ENCODE measurements at places on chromosomes 6 and 20.

DNA sequence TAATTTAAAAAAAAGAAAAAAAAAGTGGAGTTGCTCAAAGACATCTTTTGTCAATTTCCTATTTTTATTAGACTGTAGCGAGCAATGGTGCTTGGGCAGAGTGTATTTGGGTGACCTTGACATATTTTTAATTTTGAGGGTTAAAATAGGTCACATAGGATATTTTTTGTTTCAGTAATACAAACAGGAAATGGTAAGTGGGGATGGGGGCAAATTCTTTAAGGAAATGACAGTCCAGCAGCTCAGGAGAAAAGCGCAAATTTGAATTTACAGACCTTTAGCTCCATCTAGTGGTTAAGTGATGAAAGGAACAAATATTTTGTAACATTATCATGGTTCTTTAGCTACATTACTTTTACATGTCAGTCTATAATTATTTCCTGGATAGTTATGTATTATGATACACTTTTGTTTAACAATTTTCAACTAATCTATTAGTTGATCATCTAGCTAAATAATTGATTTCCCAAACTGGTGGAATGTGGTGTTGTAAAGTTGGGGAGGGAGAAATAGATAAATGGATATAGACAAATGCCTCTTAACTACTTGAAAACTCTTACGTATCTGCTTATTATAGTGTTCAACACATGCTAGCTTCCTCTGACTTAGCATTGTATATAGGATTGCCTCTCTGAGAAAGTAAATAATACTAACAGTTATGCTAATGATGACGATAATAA, 10.0 kb downstream of the CITED2 start:
- DNase-seq = peak; percentile 39

- no peak for DNase-seq
Observed at GRCh38 chr6:51768087-51768486, 319.3 kb downstream of the PKHD1 start.

- DNase-seq = no peak
Observed at GRCh38 chr20:46544576-46544975, 5.9 kb downstream of the OCSTAMP start.

GRCh38 chr6:142155895-142156757, 9.1 kb downstream of the VTA1 start:
- no peak for DNase-seq

DNA sequence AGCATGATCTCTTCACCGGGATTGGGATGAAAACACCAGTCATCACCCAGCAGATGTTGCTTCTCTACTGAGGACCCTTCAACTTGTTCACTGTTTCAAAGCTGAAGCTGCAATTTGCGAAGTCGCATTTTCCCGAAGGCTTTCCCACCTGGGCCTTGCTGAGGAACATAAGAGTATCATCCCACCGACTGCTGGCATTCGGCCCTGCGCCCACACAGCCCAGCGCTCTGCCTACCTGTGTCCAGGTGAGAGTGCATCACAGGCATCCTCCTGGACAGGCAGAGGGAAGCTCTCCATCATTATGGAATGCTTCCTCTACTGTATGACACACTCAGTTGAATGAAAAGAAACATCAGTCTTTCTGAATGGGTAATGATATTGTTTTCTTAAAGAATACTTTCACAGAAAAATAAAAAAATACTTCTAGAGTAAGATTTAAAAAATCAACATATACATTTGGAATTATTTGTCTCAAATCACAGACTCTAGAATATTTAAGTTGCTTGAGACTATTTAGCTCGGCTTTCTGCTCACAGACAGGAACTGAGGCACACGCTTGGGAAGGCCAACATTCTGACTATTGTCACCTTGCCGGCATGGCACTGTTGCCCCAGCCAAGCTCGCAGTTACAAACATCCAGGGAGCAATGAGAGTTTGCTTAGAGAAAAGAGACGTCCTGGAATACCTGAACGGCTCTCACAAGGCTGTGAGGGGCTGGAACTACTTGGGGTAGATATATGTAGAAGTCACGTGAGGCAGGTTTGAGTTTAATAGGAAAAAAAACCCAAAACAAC, 48.7 kb downstream of the FOXC1 start:
- no peak for DNase-seq

DNA sequence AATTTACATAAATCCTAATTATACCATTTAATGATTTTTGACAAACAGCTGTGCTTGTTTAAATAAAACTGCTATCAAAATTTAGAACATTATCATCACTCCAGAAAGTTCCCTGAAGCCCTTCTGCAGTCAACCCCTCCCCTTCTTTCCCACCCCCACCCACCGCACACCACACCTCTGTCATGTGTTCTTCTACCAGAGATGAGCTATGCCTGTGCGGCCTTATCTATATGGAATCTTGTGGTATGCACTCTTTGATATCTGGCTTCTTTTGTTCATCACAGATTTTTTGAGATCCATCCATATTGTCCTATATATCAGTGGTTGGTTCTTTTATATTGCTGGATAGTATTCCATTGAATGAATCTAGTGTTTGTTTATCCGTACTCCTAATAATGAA, 7.2 kb downstream of the MYLIP start:
- DNase-seq = no peak

- peak; percentile 100 for DNase-seq
Observed at GRCh38 chr20:35886537-35886936, 67.8 kb downstream of the SCAND1 start.

DNA sequence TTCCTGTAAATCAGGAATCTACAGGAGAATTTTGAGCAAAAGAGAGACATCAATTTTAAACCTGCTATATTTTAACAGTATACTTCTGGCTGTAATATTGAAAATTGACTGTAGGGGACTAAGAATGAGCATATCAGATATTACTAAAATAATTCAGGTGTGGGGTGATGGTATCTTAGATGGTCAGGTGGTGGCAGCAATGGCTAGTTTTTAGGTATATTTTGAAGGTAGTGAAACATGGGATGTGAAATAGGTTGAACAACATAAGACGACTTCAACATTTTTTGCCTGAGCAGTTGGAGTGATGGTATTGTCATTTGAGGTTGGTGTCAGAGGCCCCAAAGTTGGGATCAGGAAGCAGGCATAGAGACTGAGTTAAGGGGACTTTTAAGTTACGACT, 32.1 kb downstream of the FAM83B start:
- no peak for DNase-seq

- DNase-seq = no peak
Observed at GRCh38 chr20:9723501-9724202, 115.2 kb downstream of the PAK5 start.

DNA sequence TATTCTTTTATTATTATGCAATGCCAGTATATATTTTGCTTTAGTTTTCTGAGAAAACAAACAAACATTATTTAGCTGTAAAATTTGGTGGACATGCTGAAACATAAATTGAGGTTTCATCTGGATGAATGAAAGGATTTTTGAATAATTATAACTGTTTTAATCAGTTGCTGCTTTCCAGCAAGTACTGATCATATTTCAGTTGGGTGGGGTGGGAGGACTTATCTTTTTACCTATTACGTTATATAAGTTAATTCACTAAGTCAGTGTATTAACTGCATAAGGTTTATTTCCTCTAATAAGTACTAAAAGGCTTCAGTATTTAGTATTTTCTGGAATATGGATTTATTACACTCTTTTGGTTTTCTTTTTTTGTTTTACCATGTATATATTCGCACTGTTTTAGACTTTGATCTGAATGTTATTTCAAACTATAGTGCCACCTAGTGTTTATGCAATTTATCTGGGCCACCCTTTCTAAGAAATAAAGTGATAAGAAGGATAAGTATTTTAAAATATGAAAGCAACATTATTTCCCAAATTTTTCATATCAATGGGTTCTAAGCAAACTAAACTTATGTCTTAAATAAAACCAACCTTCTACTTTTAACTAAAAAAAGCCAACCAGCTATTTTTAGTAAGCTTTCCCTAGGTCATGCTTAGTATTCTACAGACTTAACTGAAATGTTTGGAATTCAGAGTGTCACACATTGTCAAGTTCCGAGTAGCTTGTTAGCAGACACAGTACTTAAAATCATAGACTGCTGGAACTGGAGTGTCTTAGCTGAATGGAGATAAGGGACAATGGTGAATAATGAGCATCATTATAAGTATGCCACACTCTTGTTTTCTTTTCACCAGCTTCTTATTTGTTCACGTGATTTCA, 105.4 kb upstream of the MCHR2 start:
- no peak for DNase-seq

- peak; percentile 80 for DNase-seq
Observed at GRCh38 chr20:11890331-11891076, 27.2 kb upstream of the BTBD3 start.

DNA sequence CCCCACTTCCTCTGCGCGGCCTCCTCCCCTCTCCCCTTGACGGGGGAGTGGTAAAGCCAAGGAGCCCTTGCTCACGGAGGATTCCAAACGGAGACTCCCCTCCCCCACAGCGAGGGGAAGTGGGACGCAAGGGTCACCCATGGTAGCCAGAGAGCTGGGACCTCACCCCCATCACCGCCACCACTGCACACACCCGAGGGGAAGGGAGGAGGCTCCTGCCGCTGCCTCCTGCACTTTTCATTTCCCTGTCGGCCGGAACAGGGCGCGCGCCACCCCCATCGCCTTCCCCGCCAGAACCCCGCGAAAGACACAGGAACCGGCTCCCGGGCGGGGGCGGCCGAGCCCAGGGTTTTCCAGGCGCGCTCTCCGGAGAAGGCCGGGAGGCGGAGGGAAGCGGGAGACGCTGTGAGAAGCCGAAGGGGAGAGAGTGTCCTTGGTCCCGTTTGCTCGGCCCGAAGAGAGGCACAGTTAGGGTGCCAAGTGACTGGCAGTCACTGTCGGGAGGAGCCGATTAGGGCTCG, 789 bp downstream of the CCND3 start:
- DNase-seq = no peak

- no peak for DNase-seq
Observed at GRCh38 chr6:156654919-156655918, 122.0 kb upstream of the ARID1B start.

GRCh38 chr6:23981923-23982322, 144.1 kb upstream of the NRSN1 start:
- DNase-seq = no peak

Data from NCI-H524 treated with DMSO at 0.1 percent for 48 hours (cell line).